GM13976 (cell line): ENCODE measurements at places on chromosomes 5 and 9.

GRCh38 chr9:85213650-85214607 lies 527.8 kb downstream of the AGTPBP1 start:
- no peak for DNase-seq

DNA sequence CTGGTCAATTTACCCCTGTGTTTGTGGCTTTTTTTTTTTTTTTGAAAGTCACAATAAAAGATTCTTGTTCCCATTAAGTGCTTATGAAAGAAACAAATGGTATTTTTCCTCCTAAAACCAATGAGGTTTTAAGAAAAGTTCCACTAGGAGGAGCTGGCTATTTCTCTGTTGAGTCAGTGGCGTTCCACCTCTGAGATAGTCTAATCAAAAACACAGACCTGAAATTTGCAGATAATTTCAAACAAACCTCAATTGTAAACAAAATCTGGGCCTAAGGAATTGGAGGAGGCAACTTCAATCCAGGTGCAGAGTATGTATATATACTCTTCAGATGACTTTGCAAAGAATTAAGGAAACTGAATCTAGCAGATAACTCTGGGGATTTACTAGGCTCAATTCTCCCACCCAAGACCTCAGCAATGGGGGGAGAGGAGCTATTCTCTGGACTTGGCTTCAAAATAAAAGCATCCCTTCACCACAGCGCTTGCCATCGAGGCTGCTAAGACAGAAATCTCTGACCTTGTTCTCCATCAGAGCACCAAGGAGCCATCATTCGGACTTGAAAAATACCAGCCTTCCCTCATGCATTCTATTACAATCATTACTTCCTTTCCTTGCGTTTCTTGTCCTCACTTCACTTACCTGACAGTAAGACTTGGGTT lies 52.4 kb downstream of the FANCC start:
- no peak for DNase-seq

- no peak for DNase-seq
Observed at GRCh38 chr9:89915187-89915586, 310.4 kb downstream of the GADD45G start.

DNA sequence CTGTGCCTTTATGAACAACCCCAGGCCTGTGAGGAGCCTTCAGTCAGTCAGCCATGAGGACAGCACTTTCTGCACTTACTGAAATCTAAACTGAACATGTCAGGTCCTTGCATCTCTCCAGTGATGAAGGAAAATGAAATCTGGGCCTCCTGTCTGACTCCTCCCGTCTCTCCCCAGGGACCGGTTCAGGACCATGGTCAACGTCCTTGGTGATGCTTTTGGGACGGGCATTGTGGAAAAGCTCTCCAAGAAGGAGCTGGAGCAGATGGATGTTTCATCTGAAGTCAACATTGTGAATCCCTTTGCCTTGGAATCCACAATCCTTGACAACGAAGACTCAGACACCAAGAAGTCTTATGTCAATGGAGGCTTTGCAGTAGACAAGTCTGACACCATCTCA lies 77.0 kb upstream of the PLPP6 start:
- DNase-seq, result no peak

GRCh38 chr9:32399110-32399815 lies 14.8 kb downstream of the ACO1 start:
- DNase-seq, result no peak

DNA sequence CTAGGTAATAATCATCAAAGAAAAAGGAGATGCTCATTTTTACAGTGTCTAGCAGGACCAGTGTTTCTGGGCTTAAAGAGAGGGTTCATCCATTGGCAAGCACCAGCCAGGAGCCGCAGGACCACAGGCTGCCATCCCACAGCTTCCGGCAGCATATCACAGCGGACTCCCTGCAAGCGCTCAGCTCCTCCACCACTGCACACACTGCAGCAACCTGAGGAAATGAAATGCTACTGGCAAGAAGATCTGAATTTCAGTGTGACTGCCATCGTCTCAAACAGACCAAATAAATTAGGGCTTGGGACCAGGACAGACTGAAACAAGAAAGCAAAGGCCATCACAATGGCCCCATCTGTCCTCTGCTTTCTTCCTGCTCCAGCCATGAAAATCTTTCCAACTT lies 114.2 kb downstream of the TTC39B start:
- no peak for DNase-seq

DNA sequence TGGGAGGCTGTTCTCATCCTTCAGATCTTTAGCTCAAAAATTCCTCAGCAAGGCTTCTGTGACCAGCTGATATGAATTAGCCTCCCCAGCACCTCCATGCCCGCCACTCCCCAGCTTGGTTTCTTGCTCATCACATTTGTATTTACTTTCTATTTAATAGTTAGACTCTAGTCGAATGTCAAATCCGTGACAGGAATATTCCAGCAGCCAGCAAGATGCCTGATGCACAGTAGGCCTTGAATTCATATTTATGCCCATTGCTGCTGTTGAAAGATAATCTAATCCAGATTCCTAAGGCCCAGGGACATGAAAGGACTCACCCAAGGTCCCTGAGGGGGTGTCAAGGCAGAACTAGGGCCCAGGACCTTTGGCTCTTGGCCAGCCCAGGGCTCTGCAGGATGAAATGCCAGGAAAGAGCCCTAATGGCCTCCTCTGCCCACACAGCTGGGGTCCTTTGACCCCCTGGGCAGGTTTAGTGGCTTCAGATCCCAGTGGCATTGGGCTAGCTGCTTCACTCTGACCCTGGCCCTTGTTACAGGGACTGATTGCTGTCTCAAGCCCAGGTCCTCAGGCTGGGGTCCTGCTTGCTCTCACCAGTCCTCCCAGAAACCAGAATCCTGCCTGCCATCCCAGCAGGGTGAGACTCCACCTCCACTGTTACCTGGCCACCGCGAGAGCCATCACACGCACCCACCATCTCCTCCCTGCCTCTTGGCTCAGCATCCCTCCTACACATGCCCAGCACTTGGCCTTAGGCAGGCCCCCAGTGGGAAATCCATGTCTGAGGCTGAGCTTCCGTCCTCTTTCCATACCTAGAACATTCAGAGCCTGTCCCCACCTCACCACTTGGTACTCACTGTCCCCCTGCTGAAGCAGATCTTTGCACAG lies 7.3 kb downstream of the CSF1R start:
- peak; percentile 19 for DNase-seq
